ENCODE measurements at places on chromosomes 3 and 15.

GRCh38 chr3:125602752-125603649, 7.7 kb upstream of the OSBPL11 start:
- no peak for DNase-seq

DNA sequence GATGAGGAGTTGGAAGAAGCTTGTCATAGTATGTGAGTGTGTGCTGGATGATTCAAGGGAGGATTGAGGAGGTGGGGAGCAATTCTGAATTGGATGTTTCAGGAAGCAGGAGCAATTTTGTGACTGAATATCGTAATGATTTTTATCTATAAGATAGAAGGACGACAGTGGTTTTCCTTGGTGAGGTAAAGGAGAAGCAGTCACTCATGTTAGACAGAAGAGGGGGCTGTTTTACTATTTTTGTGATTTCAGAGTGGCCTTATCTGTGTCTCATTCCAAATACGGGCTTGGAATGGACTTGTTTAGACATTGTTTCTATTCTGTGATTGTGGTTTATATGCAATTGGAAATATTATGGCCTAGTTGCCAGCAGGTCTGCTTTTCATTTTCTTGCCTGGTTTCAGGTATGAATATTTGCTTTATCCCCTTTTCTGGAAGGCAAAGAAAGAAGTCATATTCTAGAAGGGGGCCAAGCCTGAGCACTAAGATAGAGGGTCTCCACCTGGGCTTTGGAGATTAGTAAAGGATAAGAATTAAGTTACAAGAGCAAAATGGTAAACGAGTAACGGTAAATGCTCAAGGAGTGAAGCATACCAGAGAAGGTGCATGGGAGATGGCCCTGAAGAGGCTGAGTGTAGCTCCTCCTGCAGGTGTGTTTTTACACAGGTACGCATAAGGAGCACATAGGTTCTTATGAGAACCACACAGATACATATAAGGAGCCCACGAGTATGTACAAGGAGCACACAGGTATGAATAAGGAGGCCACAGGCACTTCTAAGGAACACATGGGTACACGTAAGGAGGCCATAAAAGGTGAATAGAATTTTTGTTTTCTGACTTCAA, 124.6 kb upstream of the KCNAB1 start:
- no peak for DNase-seq

DNA sequence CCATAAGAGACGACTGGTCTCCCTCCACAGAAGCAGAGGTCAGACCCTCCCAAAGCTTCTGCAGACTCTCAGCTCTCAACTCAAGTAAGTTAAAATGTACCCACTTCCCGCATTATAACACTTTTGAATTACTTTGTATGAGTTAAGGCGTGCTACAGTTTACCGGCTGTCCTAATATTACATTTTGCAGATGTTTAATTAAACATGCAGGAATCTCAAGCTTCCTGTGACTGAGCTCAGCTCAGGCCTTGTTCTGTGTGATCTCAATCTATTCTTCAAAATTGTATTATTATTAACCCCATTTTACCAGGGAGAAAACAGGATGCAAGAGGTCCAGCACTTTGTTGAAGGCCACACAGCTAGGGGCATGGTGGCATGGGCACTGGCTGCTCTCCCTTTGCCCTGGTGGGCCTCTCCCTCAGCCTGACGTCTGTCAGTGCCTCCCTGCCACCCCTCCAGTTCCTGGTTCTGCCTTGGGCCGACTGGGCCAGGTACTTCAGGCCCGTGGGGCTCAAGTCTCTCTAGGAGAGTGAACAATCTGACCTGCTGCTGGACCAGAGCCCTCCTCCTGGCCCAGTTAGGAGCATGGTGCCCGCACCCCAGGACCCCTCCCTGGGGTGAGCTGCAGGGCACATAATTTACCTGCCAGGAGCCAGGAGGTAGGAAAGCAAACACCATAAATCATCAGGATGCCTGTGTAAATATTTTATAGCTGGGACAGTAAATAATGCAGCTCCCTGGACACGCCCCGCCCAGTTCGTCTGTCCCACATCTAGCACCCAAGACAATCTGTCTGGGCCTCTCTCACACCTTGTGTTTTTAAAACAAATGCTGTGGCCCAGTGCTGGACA, 14.9 kb upstream of the RFT1 start:
- no peak for DNase-seq

DNA sequence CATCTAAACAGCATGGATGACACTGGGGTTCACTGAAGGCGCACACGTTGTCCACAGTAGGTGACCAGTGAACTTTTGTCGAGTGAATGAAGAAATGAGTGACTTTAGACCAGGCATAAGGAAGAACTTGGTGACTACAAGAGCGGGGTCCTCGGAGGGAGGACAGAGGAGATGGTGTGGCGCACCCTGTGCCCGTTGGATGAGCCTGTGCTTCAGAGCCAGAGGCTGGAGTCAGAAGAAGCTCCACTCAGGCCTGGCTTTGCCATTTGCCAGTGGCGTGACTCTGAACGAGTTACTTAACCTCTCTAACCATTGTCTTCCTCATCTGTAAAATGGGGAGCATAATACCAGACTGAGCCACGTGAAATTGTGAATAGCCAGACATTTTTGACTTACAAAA, 42.2 kb downstream of the MUC4 start:
- no peak for DNase-seq

DNA sequence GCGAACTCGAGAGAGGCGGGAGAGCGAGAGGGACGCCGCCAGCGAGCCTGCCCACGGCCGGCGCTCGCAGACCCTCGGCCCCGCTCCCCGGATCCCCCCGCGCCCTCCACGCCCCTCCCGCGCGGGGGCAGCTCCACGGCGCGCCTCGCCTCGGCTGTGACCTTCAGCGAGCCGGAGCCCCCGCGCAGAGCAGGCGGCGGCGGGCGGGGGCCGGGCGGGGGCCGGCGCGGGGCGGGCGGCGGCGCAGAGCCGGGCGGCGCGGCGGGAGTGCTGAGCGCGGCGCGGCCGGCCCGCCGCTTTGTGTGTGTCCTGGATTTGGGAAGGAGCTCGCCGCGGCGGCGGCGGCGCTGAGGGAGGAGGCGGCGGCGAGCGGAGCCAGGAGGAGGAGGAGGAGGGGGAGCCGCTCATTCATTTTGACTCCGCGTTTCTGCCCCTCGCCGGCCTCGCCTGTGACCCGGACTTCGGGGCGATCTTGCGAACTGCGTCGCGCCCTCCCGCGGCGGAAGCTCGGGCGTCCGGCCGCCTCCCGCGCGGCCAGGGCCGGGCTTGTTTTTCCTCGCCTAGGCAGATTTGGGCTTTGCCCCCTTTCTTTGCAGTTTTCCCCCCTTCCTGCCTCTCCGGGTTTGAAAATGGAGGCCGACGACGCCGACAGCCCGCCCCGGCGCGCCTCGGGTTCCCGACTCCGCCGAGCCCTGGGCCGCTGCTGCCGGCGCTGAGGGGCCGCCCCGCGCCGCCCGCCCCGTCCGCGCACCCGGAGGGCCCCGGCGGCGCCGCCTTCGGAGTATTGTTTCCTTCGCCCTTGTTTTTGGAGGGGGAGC, 524 bp downstream of the IGF1R start:
- no peak for DNase-seq

- no peak for DNase-seq
Observed at GRCh38 chr15:77800305-77800704, 167.6 kb upstream of the LINGO1 start.

GRCh38 chr3:71441925-71442651, 141.4 kb downstream of the FOXP1 start:
- DNase-seq = no peak

DNA sequence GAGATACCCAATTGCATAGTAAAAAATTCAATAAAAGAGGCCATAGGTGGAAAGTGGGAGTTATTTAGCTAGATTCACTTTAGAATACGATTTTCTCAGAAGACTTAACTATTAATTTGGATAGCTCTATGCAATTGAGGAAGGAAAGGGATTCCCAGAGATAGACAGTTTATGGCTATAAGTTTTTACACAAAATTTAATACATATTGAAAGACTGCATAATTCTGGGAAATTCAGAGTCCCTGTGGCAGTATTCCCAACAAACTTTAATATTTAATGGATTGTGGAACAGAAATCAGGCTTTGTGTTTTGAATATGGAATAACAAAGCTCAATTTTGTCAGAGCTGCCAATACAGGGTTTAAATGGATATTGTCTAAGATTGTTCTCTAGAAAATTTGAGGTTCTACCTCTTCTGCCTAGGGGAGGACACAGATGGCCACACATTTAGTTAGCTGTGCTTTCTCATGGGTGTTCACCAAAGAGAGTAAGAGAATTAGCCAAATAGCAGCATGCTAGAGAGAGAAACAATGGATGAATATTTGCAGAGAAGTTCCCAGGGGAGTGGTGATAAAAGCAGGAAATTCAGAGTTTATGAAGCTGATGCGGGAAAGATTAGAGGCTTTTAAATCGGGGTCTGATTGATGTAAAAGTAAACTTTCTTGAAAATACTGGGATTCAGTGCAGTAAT, 8.5 kb downstream of the ISL2 start:
- DNase-seq = no peak

DNA sequence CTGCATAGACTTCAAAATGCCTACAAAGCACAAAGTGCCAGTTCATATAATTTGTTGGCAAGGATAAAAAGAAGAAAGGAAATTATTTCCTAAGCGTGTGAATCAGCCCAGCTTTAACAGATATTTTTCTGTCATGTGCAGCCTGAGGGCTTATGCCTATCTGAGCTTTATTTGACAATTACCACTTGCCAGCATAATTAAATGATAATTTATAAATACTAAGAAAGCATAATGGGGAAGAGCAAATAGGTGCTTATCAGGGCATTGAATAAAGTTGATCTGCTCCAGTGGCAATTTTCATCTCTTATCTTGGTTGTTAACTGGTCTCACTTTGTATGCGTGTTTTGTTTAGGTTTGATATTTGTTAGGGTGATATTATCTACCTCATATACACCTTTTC, 313.4 kb upstream of the DNAJC19 start:
- no peak for DNase-seq

- no peak for DNase-seq
Observed at GRCh38 chr3:191792580-191792979, 331.6 kb downstream of the PYDC2 start.

DNA sequence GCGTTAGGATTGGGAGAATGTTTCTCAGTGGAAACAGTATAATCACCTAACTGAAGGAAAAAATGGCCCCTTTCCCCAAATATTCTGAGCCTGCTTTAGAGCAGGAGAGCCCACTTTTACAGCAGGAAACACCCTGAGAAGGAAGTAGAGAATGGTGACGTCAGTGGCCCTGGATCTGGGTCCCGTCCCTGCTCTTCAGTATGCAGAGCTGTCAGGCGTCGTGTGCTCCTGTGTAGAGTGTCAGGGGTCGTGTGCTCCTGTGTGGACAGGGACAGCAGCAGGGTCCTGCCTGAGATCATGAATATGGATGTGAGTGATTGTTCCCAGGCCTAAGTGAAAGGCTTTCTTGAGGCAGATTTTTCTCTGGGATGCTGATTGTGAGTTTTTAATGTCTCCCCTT, 45.2 kb downstream of the CGNL1 start:
- no peak for DNase-seq

- DNase-seq = no peak
Observed at GRCh38 chr3:31262201-31262600, 270.5 kb upstream of the STT3B start.

- DNase-seq = no peak
Observed at GRCh38 chr15:69593981-69594966, 141.7 kb downstream of the RPLP1 start.

DNA sequence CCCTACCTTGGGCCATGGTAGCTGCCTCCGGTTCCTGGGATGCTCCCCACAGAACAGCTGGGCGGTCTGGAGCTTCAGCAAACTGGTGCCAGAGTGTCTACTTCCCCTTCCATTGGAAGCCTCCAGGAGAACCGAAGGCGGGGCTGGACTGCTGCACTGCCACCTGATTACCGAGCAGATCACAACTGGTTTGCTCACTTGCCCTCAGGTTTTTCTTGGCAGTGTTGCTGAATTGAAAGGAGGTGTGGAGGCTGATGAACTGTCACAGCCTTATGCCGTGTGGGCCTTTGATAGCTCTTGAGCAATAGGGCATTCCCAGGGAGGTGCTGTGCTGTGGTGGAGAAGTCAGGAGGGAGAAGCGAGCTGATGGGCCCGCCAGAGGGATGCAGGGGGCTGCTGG, at the start of gene TGM5:
TGM5 (minus strand) TSS at position 95 of the 400 bp plus-strand sequence; CDS start at position 16, 79 bp downstream.
- no peak for DNase-seq

DNA sequence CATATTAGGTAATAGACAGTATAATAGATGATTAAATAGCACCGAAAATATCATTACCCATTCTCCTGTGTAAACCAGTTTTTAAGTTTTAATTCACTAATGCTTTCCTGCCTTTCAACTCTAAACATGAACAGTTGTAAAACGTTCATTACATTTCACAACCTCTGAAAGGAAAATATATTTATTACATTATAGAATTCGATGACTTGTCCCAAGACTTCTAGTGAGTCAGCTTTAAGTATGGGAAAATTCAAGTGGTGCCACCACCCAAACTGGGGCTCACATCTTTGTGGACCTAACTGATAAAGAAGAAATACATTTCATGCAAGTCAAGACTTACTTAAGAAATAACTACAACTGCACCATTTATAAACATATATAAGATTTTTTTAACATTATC, 2.0 kb downstream of the TRIM59 start:
- no peak for DNase-seq

DNA sequence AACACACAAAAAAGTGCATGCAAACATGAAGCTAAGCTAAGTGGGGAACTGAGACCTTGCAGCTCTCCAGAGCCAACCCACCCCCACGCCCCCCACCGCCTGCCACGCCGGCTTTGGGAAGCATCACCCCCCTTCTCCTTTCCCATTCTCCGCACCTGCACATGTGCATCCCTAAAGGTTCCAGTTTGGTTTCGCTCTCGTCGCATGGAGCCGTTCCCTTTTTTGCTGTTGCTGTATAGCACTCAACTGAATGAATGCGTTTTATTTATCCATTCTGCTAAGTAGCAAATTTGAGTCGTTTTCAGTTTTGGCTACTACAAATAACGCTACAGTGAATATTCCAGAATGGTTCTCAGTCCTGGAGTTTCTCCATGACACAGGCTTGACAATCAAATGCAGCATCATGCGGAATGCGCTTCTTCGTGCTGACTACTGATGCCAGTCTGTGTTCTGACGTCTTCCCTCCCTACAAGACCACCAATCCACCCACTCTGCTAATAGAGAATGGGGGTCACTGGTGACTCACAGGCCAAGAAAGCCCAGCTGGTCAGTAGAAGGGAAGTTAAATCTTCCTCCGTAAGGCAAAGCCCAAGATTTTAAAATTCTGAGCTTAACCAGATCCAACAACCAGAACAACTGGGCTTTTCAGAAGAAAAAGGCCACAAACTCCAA, 115.3 kb downstream of the XXYLT1 start:
- no peak for DNase-seq

GRCh38 chr3:51735039-51735438, 28.2 kb downstream of the GRM2 start:
- no peak for DNase-seq

All from NT2/D1 (cell line).